Heart left ventricle (tissue), 16 donors: ENCODE measurements at places on chromosomes 3 and 15.

DNA sequence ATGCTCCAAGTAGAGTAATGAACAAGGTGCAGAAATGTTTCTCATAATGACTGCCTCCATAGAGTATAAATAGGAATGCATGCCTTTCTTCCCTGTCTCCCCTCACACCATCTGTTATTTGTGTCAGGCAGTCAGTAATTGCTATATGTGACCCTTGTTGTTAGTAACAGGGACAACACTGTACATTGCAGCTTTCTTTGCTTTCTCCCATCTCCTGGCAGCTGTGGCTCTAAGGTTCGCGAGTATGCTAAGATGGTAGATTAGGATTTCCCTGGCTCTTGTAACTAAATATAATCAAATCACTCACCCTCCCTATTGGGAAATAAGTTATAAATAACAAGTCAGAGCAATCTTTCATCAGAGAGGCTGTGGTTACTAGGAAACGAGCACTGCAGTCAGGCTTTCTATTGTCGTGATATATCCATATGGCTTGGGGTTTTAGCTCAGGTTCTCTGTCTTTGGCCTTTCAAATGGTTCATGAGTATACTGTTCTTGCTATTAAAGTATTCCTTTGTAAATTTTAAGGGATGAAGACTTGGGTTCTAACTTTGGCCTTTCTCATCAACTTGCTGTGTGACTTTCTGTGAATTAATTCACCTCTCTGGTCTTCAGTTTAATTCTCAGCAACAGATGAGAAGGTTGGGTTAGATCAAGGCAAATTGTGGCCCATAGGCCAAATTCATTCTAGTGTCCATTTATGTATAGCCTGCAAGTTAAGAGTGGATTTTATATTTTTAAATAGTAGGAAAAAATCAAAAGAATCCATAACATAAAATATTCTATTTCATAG, 8.1 kb upstream of the MINDY4B start:
- DNase-seq, result no peak

DNA sequence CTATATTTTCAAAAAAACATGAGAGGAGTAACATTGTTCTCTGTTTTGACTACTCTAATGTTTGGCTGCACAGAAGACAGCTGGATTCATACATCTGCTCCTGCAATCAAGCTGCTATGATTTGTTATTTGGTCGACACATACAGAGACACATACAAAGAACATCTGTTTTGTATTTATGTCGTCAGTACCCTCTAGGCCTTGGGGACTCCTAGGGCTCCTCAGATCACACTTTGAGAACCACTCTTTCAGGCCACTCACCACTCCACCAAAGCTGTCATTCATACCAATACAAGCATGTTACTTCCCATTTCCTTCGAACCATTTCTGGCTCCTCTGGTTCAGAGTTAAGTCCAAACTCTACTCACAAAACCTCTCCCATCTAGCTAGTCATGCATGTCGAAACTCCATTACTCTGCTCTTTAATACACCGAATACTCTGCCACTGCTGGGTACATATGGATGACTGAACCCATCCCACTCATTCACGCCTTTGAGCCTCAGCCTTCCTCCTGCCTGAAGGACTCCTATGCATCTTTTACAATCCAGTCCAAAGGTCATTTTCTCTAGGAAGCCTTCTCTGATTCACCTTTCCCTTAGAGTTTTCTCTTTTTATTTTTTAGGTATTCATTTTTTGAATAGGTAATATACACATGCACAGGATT, 102.9 kb upstream of the ARHGEF3 start:
- no peak for DNase-seq

DNA sequence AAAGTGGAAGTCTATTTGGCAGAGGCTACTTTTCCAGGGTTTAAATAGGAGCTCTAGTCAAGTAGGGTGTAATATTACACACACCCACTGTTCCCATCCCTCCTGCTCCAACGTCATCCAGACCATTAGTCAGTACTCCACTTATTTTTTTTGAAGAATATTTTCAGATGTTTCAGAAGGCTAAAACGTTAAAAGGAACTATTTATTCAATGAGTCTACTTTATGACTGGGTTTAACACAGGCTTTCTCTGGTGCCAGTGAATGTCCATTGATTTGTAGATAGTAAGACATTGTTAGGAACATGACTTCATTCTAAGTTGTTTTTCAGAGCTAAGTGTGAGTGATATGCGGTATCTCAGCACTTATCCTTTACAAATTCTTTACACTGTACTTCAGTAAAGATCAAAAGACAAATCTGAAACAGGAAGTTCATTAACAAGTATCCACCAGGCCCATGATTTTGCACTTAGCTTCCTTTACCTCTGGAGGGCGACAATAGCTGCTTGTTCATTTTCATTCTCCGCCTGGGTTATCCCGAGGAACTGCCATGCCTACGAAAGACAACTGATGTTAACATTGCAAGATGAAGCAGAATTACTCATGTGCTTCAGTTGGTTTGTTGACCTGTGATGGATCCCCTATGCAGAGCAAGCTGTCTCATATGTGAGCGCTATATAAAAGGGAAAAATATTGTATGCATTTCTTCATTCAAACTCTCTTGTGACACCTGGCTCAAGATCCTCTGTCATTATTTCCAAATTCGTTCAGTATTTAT, 158.7 kb downstream of the USP13 start:
- DNase-seq, result no peak

DNA sequence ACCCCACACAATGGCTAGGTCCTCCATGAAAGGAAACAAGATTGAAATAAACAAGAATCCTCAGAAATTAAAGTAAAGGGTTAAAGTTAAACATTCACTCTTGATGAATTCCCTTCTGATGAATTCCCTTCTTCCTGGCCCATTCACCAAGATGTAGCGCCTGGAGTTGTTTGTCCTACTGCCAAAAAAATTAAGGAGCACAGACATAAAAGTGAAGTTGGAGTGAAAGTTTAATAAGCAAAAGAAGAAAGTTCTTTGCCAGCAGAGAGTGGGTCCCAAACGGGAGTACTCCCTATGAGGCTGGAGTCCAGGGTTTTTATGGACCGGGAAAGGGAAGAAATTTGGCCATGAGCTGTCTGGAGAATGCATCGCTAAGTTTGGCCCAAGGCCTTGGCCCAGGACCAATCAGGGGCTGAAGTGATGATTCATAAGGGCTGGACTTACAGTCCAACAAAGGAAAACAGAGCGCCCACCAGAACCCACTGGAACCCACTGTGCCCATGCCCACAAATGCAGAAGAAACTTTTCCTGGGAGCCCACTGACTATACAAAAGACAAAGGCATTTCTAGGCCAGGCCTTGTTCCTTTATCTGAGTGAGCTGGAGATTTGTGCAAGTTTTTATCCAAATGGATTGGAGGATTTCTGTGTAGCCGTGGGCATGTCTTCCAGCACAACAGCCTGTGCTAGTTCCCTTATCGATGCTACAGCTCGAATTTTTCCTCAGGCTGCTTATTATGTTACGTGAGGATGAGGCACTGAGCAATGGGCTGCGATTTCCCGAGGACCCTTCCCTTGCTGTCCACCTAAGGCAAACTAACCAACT, 1561.6 kb downstream of the OTOL1 start:
- DNase-seq, result peak; percentile 40

DNA sequence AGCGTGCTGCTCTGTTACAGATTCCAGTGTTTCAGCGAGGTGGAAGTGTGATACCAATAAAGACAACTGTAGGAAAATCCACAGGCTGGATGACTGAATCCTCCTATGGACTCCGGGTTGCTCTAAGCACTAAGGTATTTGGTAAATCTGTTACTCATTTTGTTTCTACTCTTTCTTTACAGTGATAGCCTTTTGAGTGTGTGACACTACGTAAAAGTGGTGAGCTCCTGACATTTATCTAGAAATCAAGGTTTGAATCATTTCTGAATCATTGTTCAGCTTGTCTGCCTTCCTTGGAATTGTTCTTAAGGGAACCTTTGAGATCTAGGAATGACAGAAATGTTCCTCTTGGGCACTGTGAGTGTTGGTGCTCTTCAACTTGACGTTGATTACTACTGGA, 11.2 kb upstream of the CAPN3 start:
- DNase-seq, result no peak

DNA sequence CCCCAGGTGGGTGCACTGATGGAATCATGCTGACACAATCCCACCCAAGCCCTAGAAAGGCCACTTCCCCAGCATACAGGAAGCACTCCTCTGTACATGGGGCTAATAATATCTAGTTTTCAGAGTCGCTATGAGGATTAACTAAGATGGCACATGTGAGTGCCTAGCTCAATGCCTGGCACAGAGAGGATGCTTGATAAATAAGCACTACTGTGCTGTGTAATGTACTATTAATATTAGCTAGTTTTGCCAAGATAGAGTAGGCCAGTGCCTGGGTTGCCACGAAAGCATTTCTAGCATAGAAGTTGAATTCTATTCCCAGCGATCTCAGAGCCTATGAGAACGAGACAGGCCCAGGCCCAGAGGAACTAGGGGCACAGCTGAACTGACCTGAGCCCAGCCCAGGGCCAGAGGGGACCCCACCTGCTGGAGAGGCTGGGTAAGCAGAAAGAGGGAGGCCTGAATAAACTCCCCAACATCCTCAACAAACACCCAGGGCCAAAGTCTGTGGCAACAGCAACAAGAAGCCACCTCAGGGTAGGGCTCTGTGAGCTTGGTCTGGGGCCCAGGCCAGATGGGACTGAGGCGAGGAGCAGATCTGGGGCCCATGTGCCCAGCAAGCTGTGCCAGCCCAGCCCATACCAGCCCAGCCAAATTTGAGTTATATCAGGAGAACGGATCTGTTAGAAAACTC, 7.6 kb upstream of the SEMA7A start:
- no peak for DNase-seq

DNA sequence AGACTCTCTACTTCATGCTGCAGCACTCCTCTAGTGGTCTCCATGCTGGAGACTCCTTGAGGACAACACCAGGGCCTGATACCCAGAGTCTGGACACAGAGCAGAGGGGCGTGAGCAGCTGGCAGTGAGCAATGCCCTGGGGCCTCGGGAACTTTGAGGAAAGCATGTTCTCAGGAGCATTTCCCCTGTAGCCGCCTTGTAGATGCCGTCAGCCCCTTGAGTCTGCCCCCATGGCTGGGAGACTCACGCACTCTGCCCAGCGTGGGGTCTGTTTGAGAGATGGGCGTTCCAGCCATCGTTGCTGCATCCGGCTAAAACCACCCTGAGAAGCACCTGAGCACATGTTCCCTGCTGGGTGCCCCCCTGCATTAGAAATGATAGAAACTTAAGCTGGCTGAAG, 56.8 kb downstream of the PLXNA1 start:
- no peak for DNase-seq

GRCh38 chr3:37386627-37387230, 212.3 kb upstream of the LRRFIP2 start:
- DNase-seq, result no peak

DNA sequence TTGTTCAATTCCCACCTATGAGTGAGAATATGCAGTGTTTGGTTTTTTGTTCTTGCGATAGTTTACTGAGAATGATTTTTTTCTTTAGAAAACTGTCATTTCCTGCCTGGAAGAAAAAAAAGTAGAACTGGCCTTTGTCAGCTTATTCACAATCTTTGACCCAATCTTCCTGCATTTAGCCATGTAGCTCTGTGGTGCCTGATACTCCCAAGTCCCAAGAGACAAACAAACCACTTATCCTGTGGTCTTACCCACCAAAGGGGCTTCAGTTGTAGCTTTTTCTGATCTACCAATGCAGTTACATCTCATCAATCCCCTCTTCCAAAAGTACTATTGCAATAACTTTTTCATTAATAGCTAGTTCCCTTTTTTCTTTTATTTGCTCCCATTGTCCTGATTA, 444.6 kb downstream of the GRM7 start:
- DNase-seq, result no peak

DNA sequence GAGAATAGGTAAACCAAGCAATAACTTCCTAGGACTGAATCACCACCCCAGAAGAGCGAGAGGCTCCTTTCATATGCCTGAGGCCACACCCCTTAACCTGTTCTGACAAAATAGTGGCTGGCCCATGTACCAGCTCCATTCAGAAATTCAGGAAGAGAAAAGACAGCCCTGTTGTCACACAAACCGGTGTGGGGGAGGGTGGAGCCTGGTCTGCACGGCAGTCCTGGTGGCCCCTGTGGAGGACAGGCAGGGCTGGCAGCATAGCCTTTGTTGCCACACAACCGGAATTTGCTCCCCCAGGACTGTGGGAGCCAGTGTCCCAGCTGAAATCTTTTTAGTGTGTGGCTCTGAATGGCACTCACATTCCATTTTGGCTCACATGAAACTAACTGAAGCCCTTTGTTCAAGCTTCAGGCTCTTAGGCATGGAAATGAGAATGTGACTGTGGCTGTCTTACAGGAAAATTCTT, 23.8 kb downstream of the RLBP1 start:
- DNase-seq, result no peak

- no peak for DNase-seq
Observed at GRCh38 chr3:84783281-84783680, 175.5 kb upstream of the CADM2 start.

- no peak for DNase-seq
Observed at GRCh38 chr3:44068753-44069152, 172.9 kb upstream of the TOPAZ1 start.

DNA sequence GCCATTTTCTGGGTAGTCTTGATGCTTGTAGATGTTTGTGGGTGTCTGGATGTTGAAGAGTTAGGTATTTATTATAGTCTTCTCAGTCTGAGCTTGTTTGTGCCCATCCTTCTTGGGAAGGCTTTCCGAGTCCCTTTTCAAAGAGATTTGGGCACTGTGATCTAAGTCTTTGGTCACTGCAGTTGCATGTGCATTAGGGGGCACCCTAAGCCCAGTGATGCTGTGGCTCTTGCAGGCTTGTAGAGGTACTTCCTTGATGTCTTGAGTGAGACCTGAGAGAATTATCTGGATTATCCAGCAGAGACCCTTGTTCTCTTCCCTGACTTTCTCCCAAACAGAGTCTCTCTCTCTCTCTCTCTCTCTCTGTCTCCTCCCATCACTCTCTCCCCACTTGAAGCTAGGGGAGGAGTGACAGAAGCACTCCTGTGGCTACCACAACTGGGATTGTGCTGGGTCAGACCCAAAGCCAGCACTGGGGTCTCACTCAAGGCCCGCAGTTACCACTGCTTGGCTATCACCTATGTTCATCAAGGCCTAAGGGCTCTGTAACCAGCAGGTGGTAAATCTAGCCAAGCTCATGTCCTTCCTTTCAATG, 68.5 kb downstream of the TMCO5A start:
- DNase-seq, result peak; percentile 50

DNA sequence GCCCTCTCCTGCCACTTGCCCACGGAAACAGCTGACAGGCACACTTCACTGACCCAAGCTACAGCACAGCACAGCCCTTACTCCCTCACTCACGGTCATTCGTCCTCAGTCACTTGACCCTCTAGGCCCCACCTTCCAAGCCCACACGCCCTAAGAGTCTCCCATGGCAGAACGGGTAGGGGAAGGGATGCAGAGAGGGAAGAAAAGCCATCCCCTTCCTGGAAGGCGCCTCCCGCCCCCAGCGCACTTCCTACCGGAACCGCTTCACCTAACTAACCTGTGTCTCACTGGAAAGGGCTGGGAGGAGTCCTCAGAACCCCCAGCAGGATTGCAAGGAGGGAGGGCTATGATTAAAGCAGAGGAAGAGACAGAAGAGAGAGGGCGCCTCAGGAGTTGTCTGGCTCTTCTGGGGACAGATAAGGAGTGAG, 22.9 kb downstream of the EPHB3 start:
- no peak for DNase-seq

GRCh38 chr3:55651011-55651410, 163.9 kb upstream of the WNT5A start:
- no peak for DNase-seq
